ENCODE measurements at places on chromosomes 16 and 17. TPM values are rescaled to one million over a fixed set of nuclear protein-coding genes. Genes with fewer than 3 reads are reported as not detected.
A peak's percentile ranks its signal among the peaks of the same experiment; 100 is the strongest.

The HBA1 gene
- 78.4 TPM for polyA plus RNA-seq

The PTX4 gene
- not detected for polyA plus RNA-seq

The CPHXL gene
- polyA plus RNA-seq, result not detected

The MSLN gene
- not detected for polyA plus RNA-seq

The PRRT2 gene
- not detected for polyA plus RNA-seq

The KRTAP4-6 gene
- polyA plus RNA-seq, result not detected

GRCh38 chr17:75416006-75416405 lies 10.5 kb upstream of the GRB2 start:
- H3K27ac ChIP-seq, result no peak overlapping the region
- no peak overlapping the region for H3K4me3 ChIP-seq
- H3K4me1 ChIP-seq, result peaks cover 28% of the 10 kb centered on the region
- no peak for DNase-seq
- H3K27me3 ChIP-seq, result no peaks in the 10 kb centered on the region

DNA sequence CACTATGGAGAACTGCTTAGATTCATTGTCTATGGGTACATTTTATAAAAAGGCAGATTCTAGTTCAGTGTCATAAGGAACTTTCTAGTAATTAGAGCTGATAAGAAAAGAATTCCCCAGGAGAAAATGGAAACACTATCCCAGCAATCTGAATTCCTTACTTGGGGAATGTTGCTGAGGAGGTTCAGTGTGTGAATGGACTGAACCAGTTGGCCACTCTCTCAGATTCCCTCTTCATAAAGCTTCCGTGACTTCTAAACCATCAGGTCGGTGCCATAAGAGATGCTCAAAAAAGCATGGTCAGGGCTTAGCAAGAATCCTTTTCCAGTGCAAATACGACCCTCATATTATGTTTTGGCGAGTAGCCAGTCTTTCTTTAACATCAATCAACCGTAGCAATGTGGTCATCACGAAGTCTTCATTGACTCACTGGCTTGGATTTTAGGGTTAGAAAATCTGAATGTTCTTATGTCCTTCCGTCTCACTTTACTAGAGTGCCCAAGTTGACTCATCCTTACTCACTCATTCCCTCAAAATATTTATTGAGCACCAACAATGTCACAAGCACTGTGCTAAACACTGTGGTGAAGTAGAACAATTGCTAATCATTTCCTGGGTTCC lies 102.7 kb upstream of the HLF start:
- H3K27ac ChIP-seq, result no peak overlapping the region
- no peak overlapping the region for H3K4me3 ChIP-seq
- H3K4me1 ChIP-seq, result no peaks in the 10 kb centered on the region
- peaks cover 8% of the 10 kb centered on the region for H3K36me3 ChIP-seq
- H3K27me3 ChIP-seq, result no peaks in the 10 kb centered on the region
- DNase-seq, result no peak

GRCh38 chr16:2930236-2930635 lies 18.5 kb downstream of the FLYWCH1 start:
- peaks cover 9% of the 10 kb centered on the region for H3K4me1 ChIP-seq
- no peak for DNase-seq
- no peak overlapping the region for H3K4me3 ChIP-seq
- H3K36me3 ChIP-seq, result no peaks in the 10 kb centered on the region
- H3K27ac ChIP-seq, result no peak overlapping the region

- no peak overlapping the region for H3K4me3 ChIP-seq
- peaks cover 4% of the 10 kb centered on the region for H3K36me3 ChIP-seq
- peaks cover 26% of the 10 kb centered on the region for H3K4me1 ChIP-seq
- DNase-seq, result peak; percentile 8
- peak overlapping the region; percentile 86 for H3K27ac ChIP-seq
- H3K27me3 ChIP-seq, result no peaks in the 10 kb centered on the region
Observed at GRCh38 chr16:78890373-78890895, 710.1 kb downstream of the MAF start.

DNA sequence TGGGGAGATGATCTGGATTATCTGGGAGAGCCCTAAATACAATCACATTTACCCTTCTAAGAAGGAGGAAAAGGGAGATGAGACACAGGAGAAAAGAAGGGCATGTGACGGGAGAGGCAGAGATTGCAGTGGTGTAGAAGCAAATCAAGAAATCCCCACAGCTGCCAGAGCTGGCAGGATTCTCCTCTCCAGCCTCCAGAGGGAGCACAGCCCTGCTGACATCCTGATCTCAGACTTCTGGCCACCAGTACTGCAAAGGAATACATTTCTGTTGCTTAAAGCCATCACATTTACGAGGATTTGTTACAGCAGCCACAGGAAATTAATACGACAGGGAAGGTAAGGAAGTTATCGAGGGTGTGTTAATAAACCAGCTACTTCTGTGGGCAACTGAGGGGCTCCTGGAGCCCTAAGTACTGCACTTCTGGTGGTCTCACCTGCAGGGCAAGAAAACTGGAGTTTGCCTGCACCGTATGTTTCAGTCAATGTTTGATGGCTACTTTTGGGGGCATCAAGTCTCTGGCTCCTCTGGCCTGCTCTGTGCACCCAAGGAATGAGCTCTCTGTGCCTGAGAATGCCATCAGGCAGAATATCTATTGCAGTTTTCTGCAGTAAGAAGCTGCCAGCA lies 22.9 kb upstream of the CDH13 start:
- no peaks in the 10 kb centered on the region for H3K36me3 ChIP-seq
- H3K27ac ChIP-seq, result no peak overlapping the region
- peaks cover 4% of the 10 kb centered on the region for H3K27me3 ChIP-seq
- no peaks in the 10 kb centered on the region for H3K4me1 ChIP-seq

DNA sequence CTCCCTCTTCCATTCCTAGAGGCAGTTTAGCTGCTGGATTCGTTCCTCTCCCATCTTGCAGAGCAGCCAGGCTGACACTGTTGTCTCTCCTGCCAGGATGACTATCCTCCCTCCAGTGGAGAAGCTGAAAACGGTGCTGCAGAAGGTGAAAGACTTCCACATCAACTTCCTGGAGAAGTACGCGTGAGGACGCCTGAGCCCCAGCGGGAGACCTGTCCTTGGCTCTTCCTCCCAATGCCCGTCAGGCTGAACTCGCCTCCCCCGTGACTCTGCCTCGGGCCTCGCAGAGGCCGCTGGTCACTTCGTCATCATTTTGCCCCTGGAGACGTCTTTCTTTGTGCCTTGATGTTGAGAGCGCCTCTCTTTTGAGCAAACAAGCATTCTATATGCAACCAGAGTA lies 44.6 kb downstream of the GPT2 start:
- DNase-seq, result no peak
- peaks cover 7% of the 10 kb centered on the region for H3K4me1 ChIP-seq
- H3K4me3 ChIP-seq, result no peak overlapping the region
- no peaks in the 10 kb centered on the region for H3K36me3 ChIP-seq
- H3K27ac ChIP-seq, result no peak overlapping the region

- H3K27ac ChIP-seq, result no peak overlapping the region
- H3K4me3 ChIP-seq, result no peak overlapping the region
- DNase-seq, result no peak
- H3K4me1 ChIP-seq, result peaks cover 26% of the 10 kb centered on the region
- H3K36me3 ChIP-seq, result no peaks in the 10 kb centered on the region
- H3K27me3 ChIP-seq, result no peaks in the 10 kb centered on the region
Observed at GRCh38 chr16:12195296-12195695, 218.8 kb downstream of the SNX29 start.

- no peaks in the 10 kb centered on the region for H3K27me3 ChIP-seq
- DNase-seq, result no peak
- peaks cover 31% of the 10 kb centered on the region for H3K36me3 ChIP-seq
- no peaks in the 10 kb centered on the region for H3K4me1 ChIP-seq
- no peak overlapping the region for H3K27ac ChIP-seq
Observed at GRCh38 chr17:4066210-4066609, 76.6 kb downstream of the ZZEF1 start.

- no peaks in the 10 kb centered on the region for H3K36me3 ChIP-seq
- peaks cover 72% of the 10 kb centered on the region for H3K27me3 ChIP-seq
- no peak overlapping the region for H3K27ac ChIP-seq
- no peak overlapping the region for H3K4me3 ChIP-seq
Observed at GRCh38 chr17:74011966-74012365, 191.5 kb upstream of the RPL38 start.
